ENCODE measurements at places on chromosomes 2 and 18. TPM values are rescaled to one million over a fixed set of nuclear protein-coding genes. Genes with fewer than 3 reads are reported as not detected.

Gene TYMS
- 8.2 TPM for total RNA-seq

Gene SPATA3
- total RNA-seq = 1.8 TPM

Gene PMAIP1
- 4.1 TPM for total RNA-seq

Gene CNGA3
- 1.1 TPM for total RNA-seq

All from prostate gland (tissue), 2 donors.